ENCODE measurements at places on chromosomes 12 and 14. TPM values are rescaled to one million over a fixed set of nuclear protein-coding genes. Genes with fewer than 3 reads are reported as not detected.

DNA sequence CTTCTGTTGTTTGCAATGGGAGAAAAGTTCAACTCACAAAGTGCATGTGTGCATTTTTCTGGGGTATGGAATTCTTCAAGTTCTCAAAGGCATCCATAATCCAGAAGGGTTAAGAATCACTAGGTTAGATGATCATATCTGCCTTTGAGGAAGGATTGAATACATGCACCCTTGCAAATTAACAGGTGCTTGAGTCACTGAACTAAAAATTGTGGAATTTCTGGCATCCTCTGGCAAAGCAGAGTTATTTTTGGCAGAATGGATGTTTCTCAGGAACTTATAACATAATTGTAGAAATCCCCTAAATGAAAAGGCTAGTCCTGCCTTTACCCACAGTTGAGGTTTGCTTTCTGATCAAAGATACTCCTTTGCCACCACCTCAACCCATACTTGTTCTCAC lies 136.5 kb upstream of the DYRK2 start:
- DNase-seq: no peak

- no peak for DNase-seq
These were observed 120.1 kb upstream of the CCND2 start for GRCh38 chr12:4153343-4153892.

GRCh38 chr14:46651526-46652144 lies at the start of gene RPL10L:
Gene RPL10L, minus strand, starts transcription at chr14:46651781. Its CDS starts 45 bp downstream, at chr14:46651736.
- no peak for DNase-seq

- no peak for DNase-seq
These were observed 137.3 kb downstream of the C12orf75 start for GRCh38 chr12:105467710-105468366.

GRCh38 chr14:61461808-61462275 lies 140.5 kb downstream of the PRKCH start:
- peak; percentile 77 for DNase-seq

DNA sequence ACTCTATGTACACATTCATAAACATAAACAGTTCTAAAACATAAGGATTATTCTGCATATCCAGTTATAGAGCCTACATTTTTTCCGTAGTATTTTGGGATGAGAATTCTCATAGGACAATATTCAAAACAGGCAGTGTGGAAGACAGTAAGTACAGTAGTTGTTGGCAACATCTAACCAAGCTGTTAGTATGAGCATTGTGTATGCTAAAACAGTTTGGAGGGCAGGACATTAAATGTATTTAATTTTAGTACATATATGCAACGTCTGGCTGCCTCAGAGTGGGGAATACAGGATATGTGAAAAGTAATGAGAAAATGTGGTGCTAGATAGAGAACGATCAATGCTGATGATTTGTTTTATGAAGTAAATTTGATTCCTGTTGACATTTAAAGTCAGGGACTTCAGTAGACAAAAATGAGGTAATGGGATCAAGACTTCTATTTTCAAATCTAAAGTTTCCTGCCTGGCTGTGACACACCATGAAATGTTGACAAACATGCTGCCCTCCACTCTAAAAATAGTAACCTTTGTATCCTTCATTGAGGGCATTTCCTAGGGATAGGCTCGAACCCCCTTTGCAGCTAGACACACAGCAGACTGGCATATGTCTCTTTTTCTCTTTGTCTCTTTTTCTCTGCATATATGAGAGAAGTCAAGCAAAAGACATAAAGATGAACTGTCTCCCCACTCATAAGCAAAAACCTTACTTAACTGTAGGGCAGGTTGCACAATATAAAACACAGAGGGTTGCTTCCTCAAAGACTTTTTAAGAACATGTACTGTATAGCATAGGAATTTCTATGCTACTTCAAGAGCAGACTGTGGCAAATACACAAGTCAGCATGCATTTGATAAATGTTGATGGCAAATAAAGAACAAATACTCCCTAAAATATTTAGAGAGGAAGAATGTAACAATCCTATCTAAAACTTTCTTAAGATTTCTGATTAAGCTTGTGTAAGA lies 75.5 kb upstream of the GTF2A1 start:
- DNase-seq: no peak

Gene EFCAB11
- 2.8 TPM for total RNA-seq

Gene P2RX7
- not detected for total RNA-seq

Gene NANOG
- not detected for total RNA-seq

Gene KCNH5
- not detected for total RNA-seq
